Astrocyte of the spinal cord (primary cell): ENCODE measurements at places on chromosomes 4 and X.

DNA sequence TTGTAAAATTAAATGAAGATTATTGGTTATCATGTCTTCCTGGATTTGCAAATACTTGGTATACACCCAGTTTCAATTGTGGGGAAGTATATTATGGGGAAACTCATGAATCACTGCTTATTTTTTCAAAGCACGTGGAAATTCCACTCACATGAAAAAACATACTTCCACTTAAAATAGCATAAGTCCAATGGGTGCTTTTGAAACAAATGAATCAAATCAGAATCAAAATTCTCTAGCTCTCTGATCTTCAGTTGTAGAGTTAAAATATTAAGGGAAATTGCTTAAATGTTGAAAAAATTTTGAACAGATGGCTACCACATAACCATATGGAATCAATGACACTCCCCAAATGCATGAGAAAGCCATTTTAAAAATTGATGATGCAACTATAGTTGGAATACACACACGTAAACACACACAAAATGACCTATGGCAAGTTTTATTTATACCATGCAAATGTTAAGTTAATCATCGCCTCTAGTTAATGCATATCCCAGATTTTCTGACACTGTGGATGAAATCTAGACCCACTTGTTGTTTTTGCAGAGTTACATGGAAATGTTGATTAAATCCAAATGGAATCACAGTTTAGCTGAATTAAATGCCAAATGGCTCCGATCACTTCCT, 93.2 kb downstream of the ARSF start:
- no peak for DNase-seq

DNA sequence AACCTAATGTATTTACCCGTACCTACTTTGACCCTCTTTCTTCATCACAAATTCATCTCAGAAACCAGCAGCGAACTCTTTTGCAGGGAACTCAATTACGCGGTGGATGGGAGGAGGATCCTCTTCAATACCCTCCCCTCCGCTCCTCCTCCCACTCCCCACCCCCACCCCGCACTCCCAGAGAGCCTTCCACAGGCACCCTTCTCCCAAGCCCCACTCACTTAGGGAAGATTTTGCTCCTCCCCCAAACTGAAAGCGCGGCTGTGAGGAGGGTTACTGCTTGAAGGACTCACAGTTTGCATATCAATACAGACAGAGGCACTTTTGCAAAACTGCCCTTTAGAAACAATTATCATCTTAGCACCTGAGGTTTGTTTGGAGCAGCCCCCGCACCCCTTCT, 960 bp upstream of the IL1RAPL1 start:
- DNase-seq: peak; percentile 42

GRCh38 chr4:1559896-1560650, 124.0 kb downstream of the FAM53A start:
- DNase-seq: peak; percentile 70

DNA sequence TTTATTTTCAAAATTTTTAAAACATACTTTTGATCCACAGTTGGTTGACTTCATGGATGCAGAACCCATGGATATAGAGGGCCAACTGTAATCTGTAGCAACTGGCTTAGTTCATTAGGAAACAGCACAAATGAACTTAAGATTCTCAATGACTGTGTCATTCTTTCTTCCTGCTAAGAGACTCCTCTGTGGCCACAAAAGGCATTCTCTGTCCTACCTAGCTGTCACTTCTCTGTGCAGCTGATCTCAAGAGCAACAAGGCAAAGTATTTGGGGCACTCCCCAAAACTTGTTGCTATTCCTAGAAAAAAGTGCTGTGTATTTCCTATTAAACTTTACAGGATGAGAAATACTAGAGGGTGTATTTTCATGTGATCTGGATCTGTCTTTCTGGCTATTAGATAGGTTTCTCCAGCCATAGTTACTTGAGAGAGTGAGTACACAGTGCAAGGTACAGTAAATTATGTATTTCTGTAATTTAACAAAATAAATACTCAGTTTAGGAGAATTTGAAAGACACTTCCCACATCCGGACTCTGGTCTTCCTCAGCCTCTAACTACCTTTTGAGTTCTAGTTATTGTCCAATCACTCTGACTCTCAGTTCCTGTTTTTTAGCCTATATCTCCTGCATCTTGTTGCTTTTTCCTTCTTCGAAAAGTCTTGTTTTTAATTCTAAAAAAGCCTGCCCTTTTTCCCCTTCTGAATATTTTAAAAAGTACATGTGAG, 21.8 kb downstream of the TLR2 start:
- no peak for DNase-seq

DNA sequence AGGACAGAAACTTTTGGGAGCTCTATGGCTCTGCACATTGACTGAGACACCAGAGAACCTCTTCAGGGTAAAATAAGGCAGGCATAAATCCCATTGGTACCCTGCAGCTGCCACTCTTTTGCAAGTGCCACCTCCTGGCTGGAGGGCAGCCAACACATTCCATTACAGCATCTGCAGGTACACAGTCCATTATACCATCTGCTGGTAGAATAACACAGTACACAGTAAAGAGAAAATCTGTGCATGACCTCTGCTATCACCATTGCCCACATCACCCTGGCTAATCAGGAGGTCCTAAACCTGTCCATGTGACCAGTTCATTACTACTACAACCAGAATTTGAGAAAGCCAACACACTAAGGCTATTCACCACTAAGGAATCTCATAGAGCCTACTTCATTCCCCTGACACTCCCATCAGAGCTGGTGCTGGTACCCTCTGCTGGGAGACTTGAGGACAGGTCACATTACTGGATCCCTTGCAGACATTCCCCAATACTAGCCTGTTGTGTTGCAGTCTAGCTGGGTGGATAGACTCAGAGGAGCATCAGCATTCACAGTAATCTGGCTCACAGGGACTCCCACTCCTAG, 176.2 kb upstream of the TACR3 start:
- no peak for DNase-seq

GRCh38 chrX:20373063-20373462, 106.4 kb upstream of the RPS6KA3 start:
- no peak for DNase-seq

- no peak for DNase-seq
Measured at GRCh38 chr4:6538575-6538974, 36.4 kb upstream of the MAN2B2 start.

- DNase-seq: peak; percentile 8
Measured at GRCh38 chr4:160136021-160136420, 1033.1 kb downstream of the RAPGEF2 start.

GRCh38 chr4:148982200-148982599, 540.0 kb upstream of the NR3C2 start:
- DNase-seq: no peak

DNA sequence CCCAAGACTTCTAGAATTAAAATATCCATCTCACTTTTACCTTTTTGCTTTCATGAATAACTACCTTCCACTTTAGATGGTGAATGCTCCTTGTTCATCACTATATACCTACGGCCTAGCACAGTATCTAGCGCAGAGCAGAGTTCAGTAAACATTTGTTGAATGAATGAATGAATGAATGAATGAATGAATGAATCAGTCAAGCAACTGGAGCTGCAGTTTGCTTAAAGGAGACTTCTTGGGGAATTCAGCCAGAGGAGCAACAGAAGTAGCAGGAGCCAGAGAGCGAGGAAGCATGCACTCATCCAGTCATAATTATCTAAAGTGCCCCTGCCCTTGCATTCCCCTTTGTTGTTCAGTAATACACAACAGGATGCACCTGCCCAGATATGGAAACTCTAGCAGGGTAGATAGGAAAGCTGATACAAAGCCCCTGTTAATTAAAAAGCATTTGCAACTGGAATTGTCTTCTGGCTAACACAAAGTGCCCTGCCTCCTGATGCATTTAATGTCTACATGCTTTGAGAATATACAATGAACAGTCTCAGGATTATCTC, 103.0 kb upstream of the MBNL3 start:
- DNase-seq: no peak

DNA sequence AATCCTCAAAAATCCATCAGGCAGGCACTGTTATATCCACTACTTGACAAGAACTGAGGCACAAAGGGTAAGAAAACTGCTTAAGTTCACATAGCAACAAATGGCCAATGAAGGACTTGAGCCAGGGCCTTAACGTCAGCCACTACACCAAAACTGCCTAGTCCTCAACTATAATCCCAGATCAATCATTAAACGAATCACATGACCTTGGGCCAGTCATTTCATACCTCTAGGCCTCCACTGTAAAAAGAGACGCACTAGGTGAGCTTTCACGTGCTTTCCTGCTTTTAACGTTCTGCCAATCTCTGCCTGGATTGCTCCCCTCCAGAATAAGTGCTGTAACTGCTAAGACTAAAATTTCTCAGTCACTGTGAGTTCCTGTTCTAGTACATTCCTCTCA, 54.7 kb downstream of the RHOXF2B start:
- no peak for DNase-seq

- DNase-seq: peak; percentile 32
Measured at GRCh38 chr4:123741906-123742305, 345.3 kb downstream of the SPRY1 start.

- DNase-seq: no peak
Measured at GRCh38 chrX:3711331-3711917, 2.0 kb downstream of the PRKX start.

GRCh38 chrX:920234-920799, 289.7 kb downstream of the SHOX start:
- no peak for DNase-seq

- DNase-seq: peak; percentile 34
Measured at GRCh38 chrX:2627272-2627867, 63.7 kb upstream of the CD99 start.

DNA sequence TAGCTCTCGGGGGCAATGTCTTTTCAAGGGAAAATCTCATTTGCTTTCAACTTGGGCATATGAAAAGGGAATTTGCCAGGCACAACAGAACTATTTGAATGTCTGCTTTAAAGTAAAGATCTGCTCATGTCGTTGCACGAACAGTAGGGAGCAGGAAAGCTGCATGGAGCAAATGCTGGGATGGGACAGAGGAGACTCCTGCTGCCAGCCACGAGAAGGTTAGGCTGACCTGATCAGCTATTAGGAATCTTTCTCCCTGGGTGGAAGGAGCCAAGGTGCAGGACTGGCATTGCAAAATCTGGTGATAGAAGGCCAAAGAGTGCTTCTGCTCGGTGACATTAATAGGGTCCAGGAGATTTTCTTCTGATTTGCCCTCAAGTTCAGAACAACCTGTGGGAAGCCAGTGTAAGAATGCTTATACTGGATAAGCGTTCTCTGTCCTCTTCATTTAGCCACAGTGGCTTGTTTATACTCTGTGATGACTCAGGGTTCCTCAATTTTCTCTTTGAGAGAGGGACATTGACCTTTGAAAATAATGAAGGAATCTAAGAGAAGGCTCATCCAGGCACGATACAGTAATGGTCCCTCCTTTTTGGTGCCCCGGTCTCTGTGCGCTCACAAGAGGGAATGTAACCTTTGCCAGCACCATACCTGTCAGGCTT, 22.9 kb downstream of the FHL1 start:
- peak; percentile 53 for DNase-seq

- peak; percentile 28 for DNase-seq
Measured at GRCh38 chrX:79081895-79082512, 62.5 kb upstream of the GPR174 start.

- peak; percentile 69 for DNase-seq
Measured at GRCh38 chrX:68571610-68572311, 72.9 kb downstream of the YIPF6 start.

- DNase-seq: no peak
Measured at GRCh38 chr4:24093446-24093845, 203.6 kb upstream of the PPARGC1A start.

DNA sequence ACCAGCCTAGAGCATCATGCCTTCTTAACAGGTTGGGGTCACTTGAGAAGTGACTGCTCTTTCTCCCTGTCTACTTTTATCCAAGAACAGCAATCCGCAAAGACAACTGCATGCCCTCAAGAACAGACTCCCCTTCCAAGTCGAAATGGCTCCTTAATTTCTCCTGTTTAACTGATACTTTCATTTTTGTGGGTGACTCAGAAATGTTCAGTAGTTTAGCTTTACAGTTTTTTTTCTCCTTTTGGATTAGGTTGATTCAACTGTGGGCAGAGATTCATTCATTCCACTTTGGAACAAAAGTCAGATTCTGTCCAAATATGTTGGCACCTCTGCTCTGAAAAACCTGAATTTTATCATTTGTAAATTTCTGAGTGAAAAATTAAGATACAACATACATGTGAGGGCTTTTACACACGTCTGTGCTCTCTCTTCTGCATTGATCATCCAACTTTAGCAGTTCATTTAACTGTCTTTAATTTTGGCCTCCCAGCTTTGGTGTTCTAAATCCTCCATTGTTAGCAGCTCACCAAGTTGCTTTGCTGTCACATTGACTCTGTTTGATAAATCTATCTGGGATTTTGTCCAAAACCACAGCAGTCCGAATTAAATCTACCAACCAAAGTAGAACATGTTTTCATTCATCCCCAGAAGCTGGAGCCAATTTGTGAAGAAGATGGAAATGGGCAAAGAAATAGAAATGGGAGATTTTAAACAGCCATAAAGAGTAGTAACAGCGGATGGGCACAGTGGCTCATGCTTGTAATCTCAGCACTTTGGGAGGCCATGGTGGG, 50.0 kb downstream of the HOPX start:
- DNase-seq: peak; percentile 79

DNA sequence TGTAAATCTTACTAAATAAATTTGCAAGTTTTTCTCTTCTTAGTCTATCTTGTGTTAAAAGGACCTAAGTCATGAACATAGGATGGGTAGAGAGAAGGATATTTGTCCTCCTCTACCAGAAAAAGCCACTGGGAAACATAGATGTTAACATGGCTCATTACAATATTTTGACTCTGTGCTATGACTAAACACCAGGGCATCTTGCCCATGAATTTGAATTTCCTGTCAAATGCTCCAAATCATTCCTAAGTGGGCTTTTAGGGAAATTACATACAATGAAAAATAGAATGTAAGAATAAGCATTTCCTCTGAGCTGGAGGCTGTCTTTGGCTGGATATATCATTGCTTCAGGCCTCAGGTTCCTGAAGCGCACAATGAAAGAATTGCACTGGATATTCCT, 39.1 kb downstream of the ANOS1 start:
- DNase-seq: peak; percentile 12

- DNase-seq: peak; percentile 76
Measured at GRCh38 chr4:150126864-150127203, 48.6 kb downstream of the DCLK2 start.

GRCh38 chr4:99390055-99390454, 37.5 kb upstream of the ADH1C start:
- peak; percentile 16 for DNase-seq

GRCh38 chr4:40511036-40511614, 118.5 kb downstream of the RBM47 start:
- DNase-seq: no peak

GRCh38 chrX:149715468-149715867, 3.6 kb downstream of the MAGEA11 start:
- DNase-seq: no peak

GRCh38 chr4:46937493-46937892, 28.4 kb upstream of the COX7B2 start:
- DNase-seq: no peak

GRCh38 chr4:6384541-6384940, 87.9 kb downstream of the PPP2R2C start:
- no peak for DNase-seq

GRCh38 chr4:168200685-168201084, 108.3 kb downstream of the ANXA10 start:
- DNase-seq: peak; percentile 29

GRCh38 chrX:155841232-155841631, 39.9 kb upstream of the VAMP7 start:
- DNase-seq: no peak

GRCh38 chrX:74023203-74023602, 280.8 kb upstream of the ZCCHC13 start:
- DNase-seq: no peak

- no peak for DNase-seq
Measured at GRCh38 chr4:157886645-157887044, 286.2 kb downstream of the GASK1B start.

GRCh38 chrX:148161701-148162100, 180.6 kb downstream of the FMR1NB start:
- no peak for DNase-seq
